Esophagus mucosa (tissue), 1 donor: ENCODE measurements at places on chromosomes 2 and 18. TPM values are rescaled to one million over a fixed set of nuclear protein-coding genes. Genes with fewer than 3 reads are reported as not detected.

The L3MBTL4 gene
- total RNA-seq: 4.8 TPM

The MPHOSPH10 gene
- total RNA-seq: 31.4 TPM

The FABP1 gene
- not detected for total RNA-seq

The EGR4 gene
- not detected for total RNA-seq

The GPBAR1 gene
- total RNA-seq: not detected

The TMEM182 gene
- total RNA-seq: 2.5 TPM

The FAP gene
- 1.3 TPM for total RNA-seq

The KLHL41 gene
- 0.40 TPM for total RNA-seq

DNA sequence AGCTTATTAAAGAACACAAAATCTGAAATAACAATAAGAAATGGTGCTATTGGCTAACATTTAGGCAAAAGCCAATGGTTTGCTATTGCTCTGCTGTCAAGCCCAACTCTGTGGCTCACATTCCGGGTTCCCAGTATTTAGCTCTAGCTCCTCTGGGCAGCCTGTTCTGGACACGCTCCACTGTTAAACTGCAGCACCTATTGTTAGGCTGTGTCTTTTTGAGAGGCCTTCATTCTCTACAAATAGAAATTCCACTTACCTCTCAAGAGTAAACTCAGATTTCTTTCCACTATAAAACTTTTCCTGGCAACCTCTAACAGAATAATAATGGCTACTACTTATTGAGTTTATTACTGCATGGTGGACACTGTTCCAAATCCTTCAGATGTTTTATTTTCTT lies 3.7 kb upstream of the KLHL14 start:
- ATAC-seq: no peak

GRCh38 chr2:210302326-210302725 lies 12.6 kb downstream of the MYL1 start:
- ATAC-seq: no peak

DNA sequence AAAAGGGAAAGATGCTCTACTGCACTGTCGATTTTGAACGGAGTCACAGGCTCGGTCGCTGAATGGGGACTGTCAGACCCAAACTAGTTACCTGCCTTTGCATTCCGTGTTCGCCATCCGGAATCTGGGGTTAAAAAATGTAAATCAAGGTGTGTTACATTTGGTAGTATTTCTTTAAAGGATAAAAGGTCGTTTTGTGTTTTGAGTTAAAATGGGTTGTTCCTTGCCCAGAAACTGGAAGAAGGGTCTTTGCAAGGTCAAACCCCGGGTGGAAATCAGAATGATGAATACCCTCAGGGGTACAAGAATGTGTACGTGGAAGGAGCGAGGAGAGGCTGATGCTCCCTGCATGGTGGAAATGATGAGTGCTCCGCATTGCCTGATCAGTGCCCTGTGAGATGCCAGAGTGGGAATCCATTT lies 1.0 kb downstream of the VSNL1 start:
- ATAC-seq: no peak

DNA sequence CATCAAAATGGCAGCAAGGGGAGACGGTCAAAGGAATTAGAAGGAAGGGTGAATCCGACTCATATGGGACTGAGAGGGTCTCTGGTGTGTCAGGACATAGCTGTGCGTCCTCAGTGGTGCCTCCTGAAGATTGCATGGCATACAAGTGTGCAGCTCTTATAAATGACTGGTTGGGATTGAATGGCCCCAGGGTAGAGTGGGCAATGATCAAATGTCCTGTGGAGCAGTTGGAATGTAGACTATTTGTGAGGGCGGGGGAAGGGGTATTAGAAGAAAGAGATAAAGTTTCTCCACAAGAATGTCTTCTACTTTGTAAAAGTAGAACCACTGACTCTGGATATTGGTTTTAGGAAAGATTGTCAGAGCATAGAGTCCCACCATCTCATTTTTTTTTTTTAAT lies 24.6 kb downstream of the CTLA4 start:
- no peak for ATAC-seq

DNA sequence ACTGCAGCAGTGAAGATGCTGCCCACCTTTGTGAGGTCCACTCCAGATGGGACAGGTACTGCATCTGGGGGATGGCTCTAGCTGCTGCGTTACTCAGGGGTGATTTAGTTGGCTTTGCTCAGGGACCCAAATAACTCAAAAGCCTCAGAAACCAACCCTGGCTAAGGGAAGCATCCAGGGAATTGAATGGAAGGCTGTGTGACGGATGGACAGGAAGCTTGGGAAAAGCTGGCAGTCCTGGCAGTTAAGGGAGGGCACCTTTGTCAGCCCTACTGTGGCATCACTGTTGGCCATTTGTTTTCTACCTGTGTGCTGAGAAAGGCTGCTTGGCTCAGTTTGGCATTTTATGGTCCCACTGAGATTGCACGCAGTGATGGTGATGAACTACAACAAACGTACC lies 20.5 kb downstream of the HK2 start:
- ATAC-seq: no peak

GRCh38 chr2:39377226-39377939 lies 59.7 kb downstream of the MAP4K3 start:
- no peak for ATAC-seq

DNA sequence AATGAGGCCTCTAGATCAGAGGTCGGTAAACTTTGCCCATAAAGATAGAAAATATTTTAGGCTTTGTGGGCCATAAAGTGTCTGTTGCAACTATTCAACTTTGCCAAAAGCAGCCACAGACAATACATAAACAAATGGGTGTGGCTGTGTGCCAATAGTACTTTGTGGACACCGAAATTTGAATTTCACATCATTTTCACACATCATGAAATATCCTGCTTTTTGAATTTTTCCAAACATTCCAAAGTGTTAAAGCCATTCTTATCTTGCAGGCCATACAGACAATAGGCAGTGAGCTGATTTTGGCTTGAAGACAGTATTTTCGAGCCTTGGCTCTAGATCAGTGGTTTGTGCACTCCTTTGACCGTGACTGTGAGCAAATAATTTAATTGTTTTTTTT lies 51.1 kb upstream of the EPC2 start:
- no peak for ATAC-seq

- ATAC-seq: peak; percentile 59
These were observed 424.0 kb downstream of the RND3 start for GRCh38 chr2:150063432-150063889.

DNA sequence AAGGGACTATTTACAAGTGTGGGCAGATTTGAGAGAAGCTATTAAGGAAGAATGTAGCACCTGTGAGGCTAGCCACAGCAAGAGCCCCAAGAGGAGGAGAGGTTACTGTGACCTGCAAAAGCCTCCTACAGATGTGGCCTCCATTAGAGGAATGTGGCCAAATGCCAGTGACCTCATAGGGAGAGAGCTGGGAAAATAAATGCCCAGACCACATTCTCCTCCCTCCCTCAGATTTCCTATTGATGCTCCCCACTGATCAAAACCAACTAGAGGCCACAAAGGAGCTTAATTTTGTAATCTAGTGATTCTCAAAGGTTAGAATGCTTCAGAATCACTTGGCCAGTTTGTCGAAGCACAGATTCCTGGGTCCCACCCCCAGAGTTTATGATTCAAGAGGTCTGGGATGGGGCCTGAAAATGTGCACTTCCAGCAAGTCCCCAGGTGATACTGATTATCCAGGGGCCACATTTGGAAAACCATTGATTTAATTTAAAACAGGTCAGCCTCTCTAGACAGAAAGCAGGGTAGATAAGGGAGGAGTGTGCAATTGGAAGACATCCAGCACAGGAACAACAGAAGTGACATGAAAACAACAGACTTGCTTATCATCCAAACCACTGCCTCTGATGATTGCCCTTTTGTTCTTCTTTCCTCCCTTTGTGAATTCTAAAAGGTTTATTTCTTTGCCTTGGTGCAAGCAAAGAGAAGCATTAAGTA lies 61.2 kb upstream of the RBBP8 start:
- ATAC-seq: no peak

GRCh38 chr2:46273919-46274318 lies 23.3 kb upstream of the EPAS1 start:
- ATAC-seq: no peak

GRCh38 chr2:149686136-149687051 lies 98.8 kb upstream of the MMADHC start:
- no peak for ATAC-seq

- no peak for ATAC-seq
These were observed 81.3 kb upstream of the ITGA6 start for GRCh38 chr2:172345956-172346555.

DNA sequence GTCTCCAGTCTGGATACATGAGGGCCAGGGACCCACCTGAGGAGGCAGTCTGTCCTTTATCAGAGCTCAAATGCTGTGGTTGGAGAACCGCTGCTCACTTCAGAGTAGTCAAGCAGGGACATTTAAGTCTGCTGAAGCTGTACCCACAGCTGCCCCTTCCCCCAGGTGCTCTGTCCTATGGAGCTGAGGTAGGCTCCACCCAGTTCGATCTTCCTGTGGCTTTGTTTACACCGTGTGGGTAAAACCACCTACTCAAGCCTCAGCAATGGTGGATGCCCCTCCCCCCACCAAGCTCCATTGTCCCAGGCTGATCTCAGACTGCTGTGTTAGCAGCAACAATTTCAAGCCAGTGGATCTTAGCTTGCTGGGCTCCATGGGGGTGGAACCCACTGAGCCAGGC lies 731.4 kb upstream of the HS6ST1 start:
- ATAC-seq: no peak

DNA sequence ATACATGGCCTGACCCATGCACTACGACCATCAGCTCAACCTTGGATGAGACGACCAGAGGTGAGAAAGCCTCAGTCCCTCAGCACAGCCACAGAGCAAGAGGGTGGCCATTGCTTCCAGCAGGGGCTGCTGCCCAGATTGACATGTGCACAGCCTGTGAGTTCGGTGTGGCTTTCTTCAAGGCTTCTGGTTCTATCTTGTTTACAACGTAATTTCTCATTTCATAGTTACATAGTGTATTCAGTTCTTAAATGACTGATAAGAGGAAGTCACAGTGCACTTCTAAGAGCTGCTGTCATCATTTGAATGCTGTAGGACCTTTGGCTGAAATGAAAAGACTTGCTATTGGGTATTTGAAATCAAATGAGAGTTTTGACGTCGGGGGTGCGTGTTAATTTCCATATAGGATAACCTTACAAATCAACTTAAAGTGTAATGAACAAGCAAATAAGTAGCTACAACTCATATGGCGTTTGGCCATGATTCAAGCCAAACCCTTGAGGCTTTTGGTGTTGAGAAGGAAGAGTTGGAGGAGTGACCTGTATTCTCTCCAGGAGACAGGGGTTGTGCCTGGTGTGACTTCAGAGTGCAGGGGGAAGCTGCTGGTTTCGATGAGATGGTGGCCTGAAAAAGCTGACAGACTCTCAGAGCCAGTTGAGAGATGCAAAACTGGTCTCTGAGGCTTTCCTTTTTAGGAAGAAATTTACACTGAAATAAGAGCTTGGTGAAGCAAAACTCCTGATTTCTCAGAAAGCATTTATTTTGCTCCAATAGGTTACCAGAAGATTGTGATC lies 51.0 kb downstream of the TSHZ1 start:
- ATAC-seq: no peak

GRCh38 chr2:219362072-219362471 lies 25.6 kb downstream of the DNPEP start:
- ATAC-seq: no peak

- peak; percentile 65 for ATAC-seq
These were observed 11.5 kb downstream of the GNLY start for GRCh38 chr2:85705680-85706039.

DNA sequence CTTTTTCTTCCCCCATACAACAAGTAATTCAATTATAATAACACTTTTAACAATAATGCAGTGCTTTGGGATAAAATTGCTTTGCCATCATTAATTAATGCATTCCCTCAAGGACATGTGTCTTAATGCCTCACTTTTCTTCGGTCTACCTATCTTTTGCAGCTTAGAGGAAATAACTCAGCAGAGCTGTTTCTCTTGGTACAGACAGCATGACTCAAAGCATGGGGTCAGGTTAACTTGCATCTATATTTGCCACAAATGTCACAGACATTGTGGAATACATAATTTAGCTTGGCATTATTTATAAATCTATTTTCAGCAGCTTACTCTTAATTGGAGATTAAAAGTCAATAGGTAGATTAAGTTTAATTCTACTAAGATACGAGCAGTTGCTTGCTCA lies 376.1 kb upstream of the CNTNAP5 start:
- no peak for ATAC-seq

DNA sequence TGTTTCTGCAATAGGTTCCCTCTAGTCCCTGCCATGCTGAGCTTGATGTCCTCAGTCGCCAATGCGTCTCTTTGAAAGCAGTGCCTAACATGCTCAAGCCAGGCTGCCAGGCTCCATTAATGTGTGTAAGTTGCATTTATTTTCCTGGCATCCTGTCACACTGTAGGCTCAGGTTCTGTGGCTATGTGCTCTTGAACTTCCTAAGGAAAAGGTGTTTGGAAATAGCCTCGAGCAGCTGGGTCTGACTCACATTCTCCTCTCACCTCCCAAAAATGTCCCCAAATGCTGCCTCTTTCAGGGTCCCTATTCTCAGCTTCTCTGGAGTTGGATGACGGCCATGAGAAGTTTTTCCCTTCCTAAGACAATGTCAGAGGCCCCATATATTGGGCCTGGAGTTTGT lies 58.0 kb upstream of the SLC14A2 start:
- no peak for ATAC-seq

DNA sequence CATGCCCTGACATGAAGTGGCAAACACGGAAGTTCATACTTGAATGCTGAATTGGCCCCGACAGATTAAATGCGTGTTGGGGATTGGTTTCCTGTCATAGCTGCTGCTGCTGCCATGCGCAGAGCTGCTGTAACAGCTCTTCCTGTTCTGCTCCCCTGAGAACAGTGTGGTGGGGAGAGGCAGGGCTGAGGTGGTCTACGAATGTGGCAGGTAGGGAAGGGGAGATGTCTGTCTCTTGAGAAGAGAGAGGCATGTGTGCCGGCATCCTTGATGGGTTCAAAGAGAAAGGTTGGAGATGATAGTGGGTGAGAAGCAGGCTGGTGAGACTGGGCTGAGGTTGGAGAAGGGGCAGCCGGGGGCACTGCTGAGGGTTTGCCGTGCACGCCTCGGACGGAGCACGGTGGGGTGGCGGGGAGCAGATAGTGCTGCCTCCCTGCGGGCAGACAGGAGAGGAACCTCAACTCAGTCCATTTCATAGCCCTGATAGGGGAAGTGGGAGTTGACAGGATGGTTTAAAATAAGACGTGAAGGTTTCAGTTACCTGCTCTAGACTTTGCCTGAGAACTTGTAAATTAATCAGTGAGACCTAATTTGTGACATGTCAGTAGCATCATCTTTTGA lies 46.1 kb downstream of the TMEM185B start:
- ATAC-seq: peak; percentile 88

DNA sequence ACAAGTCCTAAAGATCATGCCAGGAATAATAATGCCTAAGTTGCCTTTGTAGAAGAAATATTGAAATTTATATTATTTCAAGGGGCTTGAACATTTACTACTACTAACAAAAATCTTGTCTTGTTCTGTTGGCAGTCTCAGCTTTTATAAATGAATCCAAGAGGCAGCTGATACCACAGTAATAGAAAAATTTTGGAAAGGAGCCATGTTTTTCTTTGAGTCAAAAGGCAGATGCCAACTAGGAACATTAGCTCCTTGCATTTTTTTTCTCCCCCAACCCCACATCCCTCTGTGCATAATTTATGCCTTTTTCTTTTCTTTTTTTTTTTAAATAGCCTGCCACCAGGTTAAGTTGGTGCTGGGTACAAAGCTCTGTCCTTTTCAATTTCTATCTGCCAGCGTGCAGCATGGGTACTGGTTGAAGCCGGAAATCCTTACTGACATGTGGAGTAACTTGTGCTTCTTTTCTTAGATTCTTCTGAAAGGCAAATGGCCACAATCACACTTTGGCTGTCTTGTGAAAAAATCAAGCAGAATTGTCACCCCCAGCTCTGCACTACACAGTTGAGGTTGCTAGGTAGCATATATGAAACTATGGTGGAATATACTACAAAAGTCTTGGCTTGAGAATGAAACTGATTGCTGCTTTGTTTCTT lies 98.8 kb downstream of the RHBDD1 start:
- no peak for ATAC-seq
